ENCODE measurements at places on chromosomes 1 and 21.

DNA sequence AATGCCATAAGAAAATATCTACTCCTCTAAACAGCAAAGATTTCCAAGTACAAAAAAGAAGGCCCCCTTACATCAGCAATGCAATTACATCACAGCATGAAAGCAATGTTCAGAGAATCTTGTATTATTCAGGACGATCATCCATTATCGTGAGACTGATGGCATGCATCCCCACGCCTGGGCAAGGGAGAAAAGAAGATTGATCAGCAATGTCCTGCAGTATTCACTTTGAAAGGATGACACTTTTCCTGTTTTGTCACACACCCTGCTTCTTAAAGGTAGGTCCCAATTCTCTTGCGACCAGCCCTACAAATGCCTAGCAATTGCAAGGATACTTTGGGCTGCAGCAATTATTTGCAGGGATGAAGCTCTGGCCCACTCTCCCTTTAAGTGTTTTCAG lies 108.7 kb downstream of the TOMM20 start:
- DNase-seq, result no peak

DNA sequence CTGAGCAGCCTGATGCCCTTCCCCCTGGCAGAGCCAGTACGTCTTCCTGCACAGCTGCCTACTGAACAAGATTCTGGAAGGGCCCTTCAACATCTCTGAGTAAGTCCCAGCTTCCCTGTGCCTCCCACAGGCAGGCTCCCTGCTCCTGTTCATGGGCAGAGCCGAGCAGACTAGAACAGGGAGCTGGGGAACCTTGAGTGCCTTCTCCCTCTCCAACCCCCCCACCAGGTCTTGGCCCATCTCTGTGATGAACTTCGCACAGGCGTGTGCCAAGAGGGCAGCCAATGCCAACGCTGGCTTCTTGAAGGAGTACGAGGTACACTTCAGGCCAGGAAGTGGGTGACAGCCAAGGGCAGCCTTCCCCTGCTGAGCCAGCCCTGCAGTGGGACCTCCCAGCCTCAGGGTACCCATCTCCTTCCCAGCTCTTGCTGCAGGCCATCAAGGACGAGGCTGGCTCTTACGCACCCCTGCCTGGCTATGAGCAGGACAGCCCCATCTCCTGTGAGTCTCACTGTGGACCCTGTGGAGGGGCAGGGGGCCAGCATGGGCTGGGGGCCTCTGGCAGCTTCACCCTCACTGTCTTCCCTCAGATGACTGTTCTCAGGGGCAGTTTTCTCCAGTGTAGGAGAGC lies 6.4 kb upstream of the LGR6 start:
- no peak for DNase-seq

GRCh38 chr1:226656201-226656600 lies 82.9 kb downstream of the ITPKB start:
- no peak for DNase-seq

GRCh38 chr1:169697755-169698154 lies 13.7 kb downstream of the SELL start:
- DNase-seq, result no peak

DNA sequence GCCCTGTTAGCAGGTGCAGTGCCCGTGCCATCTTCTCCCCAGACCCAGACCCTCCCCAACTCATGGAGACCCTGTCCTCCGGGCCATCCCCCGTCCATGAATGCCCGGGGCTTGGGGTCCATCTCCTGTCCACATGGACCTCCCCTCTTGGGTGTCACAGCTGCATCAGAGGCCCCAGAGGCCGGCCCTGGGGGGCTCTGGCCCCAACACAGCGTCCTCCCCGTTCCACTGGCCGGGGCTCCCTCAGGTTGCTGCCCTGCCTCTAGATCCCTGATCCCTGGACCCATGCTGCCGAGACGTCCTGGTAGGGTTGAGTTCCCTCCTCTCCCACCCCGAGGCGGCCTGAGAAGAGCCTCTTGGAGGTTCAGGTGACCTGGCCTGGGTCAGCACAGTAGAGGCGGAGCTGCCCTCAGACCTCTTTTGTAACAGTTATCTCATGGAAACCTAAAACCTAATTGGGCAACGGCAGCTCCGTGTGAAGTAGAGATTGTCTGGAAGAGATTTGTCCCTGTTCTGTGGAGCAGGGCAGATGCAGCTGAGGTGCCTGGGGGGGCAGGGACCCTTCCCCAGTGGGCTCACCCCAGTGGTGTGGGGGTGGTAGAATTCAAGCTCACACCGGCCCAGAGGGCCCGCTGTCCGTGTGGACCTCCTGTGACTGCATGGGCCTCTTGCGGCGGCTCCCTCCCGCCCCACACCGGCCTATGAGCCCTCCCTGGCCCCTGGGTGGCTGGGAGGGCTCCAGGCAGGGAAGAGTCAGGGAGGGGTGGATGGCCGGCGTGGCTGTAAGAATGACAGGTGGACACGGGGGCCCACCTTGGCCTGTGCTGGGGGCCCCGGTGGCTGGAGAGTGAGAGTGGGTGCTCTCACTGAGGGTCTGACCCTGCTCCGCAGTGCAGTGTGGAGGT lies 56.1 kb downstream of the SKI start:
- DNase-seq, result no peak

- DNase-seq, result no peak
Observed at GRCh38 chr1:67339623-67340343, 32.1 kb downstream of the IL12RB2 start.

DNA sequence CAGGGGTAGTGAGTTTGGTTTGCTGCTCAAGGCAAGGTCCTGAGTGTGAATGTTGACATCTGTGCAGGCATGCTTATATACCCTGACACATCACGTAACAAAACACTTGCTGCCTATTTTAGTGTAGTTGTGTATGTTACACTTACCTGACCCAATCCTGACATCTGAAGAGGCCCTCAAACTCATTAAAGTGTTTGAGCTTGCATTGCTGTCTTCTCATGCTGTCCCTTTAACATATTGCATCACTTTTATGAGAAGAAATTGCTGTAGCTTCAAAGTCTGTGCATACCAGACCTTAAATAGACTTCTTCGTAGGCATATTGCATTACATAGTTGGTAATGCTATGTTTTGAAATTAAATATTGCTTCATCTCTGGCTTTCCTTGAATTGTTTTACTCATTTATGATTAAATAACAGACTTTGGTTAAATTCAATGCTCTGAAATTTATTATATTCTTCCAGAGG lies at the start of gene KRTAP19-3:
TSS of gene KRTAP19-3 (minus strand) at position 51 of the 466 bp plus-strand sequence. CDS start 56 bp downstream, outside the sequence.
- DNase-seq, result no peak

- no peak for DNase-seq
Observed at GRCh38 chr1:245045087-245045881, 109.5 kb upstream of the KIF26B start.

All from activated T-helper 1 cell treated with anti-CD3 and anti-CD28 coated beads, Interleukin-2, amount 50 U/mL, for 16 hours (primary cell).